ENCODE measurements at places on chromosomes 6 and 20.

DNA sequence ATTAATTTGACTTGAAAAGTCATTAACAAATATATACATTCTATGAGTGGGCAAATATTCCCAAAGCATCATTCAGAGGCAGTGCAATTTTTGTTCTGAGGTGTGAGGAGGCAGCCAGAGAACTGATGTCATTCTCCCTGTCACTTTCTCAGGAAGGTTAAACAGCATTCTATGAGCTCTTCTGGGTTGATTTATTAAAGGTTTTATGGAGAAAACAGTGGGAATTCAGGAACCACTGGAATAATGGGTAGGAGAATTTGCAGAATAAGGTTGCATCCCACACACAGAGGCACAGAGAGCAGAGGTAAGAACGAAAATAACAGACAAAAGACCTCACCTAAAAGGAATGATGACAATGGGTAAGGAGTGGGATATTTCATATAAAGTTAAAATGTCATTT is 860.6 kb downstream of the TFAP2A start:
- DNase-seq = no peak

DNA sequence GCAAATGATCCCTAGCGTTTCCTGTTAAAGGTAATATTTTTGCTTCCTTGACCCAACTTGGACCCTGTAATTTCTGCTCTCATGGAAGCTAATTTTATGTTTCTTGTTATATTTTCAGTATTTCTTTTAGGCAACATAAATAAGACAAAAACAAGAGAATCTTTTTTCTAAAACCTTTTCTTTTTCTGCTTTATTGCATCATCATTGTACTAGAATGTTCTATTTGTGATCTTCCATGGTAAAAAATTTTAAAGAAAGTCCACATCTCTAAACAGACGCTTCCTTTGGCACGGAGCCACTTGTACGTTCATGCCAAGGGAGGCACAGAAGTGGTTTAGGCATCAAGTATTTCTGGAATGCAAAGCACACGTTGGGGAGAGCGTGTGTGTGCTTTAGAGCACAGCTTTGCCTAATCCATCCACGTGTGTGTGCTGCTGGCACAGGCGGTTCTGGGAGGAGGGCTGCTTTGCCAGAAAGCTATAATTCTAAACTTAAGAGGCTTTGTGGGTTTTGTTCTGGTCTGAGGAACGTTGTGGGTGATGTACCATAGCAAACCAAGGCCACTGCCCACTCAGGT is 98.3 kb downstream of the SASH1 start:
- no peak for DNase-seq

DNA sequence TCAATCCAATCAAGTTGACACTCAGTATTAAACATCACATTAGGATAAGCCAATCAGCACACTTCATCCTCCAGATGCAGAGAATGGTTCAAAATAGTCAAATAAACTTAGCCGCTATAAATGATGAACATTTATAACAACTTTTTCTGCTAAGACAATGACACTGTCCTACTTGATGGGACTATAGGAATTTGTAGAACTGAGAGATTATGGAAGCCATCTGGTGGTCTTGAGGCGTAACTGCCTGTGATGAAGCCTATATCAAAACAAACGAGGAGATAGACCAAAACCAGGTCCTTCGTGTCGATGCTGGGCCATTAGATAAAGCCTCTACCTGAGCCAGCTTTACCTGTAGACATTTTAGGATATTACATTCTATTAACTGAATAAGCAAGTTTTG is 631.1 kb downstream of the COL12A1 start:
- DNase-seq = no peak

DNA sequence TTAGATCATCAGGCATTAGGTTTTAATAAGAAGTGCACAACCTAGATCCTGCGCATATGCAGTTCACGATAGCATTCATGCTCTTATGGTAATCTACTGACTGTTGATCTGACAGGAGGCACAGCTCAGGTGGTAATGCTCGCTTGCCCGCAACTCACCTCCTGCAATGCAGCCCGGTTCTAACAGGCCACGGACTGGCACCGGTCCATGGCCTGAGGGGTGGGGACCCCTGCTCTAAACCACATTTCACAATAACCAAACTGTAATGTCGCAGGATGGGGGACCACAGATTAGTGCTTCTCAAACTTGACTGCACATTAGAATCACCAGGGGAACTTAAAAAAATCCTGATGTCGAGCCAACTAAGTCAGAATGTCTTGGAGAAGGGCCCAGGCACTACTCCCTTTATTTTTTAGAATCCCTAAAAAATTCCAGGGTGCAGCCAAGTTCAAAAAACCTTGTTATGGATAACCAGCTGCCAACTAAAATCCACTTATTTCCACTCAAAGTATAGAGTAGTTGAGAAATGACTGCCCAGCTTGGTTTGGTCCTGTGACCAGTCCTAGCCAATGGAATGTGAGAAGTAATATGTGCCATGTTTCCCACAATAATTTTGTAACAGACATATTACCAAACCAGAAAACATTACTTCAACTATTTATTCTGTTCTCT is 3.1 kb downstream of the SHPRH start:
- DNase-seq = no peak

GRCh38 chr6:41088451-41088850 is 15.7 kb downstream of the NFYA start:
- DNase-seq = no peak

- DNase-seq = no peak
These were observed 50.9 kb downstream of the PLCB4 start for GRCh38 chr20:9119776-9120175.

DNA sequence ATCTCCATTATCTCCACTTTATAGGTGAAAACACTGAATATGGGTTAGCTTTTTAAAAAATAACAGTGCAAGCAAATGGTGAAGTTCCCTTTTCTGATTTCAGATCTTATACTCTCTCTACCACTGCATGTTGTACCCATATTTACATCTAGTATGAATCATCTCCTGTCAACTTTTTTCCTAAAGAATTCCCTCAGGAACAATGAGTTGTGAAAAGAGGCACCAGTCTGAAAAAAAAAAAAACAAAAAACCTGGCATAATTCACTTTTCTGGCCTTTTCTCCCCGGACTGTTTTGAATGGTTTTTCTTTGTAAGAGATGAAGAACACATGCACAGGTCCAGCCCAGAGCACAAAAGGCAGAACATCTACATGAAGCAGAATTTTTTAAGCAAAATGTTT is 596.0 kb downstream of the COL12A1 start:
- no peak for DNase-seq

DNA sequence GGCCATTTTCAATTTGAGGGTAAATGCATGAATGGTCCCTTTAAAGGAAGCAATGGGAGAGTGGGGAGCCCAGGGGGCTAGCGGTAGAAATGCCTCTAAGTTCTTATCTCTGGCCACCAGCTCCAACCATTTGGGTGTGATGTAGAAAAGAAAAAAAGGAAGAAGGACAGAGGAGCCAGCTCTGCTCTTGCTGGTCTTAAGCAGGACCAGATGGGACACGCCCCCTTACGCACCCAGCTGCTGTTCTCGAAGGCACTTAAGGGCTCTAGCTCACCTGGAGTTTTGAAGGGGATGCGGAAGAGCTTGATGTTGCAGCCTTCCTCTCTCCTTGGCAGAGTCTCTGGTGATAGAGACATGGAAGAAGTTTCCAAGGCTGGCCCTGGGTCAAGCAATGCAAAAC is 59.5 kb upstream of the RNF144B start:
- no peak for DNase-seq

DNA sequence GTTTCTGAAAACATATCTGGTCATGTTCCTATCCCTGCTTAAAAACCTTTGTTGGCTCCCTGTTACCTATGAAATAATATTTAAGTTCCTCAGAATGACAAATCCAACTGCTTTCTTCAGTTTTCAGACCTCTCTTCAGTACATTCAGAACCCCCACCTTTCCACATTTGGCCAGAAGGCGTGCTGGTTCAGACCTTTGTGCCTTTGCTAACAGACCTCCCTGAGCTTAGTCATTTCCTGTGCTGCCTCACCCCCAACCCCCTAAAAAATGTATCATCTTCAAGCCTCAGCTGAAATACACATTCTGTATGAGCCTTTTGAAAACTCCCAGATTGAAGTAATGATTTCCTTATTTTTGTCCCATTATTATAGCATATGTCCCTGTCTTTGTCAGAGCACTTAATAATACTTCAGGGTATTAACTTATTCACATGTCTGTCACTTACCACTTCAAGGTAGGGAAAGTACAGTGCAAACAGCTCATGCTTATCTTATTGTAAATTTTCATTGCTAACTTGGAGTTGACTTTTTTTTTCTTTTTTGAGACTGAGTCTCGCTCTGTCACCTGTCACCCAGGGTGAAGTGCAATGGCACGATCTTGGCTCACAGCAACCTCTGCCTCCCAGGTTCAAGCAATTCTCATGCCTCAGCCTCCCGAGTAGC is 19.7 kb downstream of the FAM217A start:
- DNase-seq = peak; percentile 32

- DNase-seq = no peak
These were observed 100.2 kb upstream of the ARMC2 start for GRCh38 chr6:108748055-108748454.

DNA sequence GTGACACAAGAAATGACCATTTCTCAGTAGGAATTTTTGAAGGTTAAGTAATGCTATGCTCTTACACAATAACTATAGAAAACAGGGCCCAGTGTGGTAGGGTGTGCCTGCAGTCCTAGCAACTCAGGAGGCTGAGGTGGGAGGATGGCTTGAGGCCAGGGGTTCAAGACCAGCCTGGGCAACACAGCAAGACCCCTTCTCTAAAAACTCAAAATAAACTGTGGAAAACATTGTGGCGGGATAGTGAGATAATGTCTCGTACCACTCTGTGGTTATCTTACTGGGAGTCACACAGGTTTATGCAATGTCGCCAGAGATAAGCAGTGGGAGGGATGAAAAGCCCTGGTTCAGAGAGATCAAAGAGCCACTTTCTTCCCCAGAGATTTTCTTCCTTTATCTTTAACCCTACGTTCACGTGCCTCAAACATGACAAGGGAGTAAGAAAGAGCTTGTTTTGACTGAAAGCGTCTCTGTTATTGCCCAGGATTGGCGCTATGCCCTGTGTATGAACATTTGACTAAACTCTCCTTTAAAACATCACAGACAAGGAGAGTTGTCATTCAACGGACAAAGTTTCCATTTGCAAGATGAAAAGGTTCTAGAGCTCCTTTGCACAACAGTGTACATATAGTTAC is 13.9 kb downstream of the GCM1 start:
- no peak for DNase-seq

DNA sequence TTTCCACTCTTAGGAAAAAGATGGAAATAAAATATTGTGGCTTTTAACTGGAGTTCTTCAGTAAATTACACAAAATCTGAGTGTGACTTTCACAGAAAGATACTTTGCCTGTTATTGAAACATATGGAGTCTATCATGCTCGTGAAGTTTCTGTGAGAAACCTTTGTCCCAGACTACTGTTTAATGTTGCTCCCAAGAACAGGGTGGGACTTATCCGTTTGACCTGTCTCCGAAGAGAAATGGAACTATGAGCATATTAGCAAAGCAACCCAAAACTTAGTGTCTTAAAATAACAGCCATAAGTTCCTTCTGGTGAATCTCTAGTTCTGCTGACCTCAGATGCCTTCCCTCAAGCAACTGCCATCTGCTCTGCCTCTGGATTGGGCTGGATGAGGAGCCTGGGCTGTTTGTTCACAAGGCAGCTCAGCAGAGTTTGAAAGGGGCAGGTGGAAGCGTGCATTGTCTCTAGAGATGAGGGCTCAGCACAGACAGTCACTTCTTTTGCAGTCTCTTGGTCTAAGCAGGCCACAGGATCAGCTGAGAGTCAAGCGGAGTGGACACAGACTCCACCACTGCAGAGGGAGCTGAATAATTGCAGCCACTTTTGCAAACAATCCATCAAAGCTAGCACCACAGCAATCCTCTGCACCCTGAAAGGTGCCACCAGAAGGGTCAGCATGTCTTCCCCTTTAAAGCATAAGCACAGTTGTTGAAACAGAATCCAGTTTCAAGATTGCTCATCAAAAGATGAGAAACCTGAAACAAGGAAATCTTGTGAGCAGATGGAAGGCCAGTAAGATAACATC is 52.8 kb downstream of the MYB start:
- no peak for DNase-seq

DNA sequence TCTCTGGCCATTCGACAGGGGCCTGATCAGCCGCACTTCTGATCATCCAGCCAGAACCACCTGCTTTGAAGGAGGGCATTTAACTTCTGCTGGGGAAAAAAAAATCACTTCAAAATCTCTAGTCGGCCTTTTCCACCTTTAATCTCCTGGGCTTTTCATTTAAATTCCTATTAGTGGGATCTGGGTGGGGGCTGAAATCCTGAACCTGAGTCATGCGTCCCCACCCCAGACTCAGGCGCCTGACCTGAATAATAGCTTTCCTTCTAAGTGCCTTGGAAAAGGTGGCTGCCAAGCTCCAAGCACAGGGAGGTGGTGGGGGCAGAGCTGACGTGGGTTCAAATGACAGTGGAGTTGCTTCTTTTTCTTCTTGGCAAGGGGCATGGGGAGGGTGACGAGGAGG is 246.0 kb upstream of the EXOC2 start:
- no peak for DNase-seq

All from stimulated activated CD8-positive, alpha-beta memory T cell treated with anti-CD3 and anti-CD28 coated beads, Interleukin-12 subunit alpha, Interleukin-12 subunit beta, amount 100 ng/mL, for 1 hour (primary cell).